ENCODE measurements at places on chromosomes 1 and 21.

DNA sequence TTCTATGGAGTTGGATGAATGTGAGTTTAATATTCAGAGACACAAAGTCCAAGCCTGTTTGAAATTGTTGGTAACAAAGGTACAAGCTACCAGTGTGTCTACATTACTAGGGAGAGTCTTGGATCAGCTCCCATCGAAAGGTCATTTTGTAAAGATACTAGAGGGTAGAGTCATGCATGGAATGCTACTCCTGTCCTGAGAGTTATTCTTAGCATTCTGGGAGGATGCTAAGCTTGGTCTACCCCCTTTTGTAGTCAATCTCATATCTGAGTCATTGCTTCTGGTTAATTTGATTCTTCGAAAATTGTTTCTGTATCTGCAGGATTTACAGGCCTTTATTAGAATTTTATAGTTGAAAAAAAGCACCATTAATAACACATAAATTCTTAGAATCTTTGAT, 240.2 kb downstream of the ST6GALNAC3 start:
- DNase-seq = no peak

- no peak for DNase-seq
Measured at GRCh38 chr21:20647607-20648006, 350.6 kb upstream of the NCAM2 start.

- no peak for DNase-seq
Measured at GRCh38 chr1:156801409-156802121, 15.1 kb downstream of the SH2D2A start.

GRCh38 chr1:88462488-88463261, 221.4 kb upstream of the PKN2 start:
- DNase-seq = peak; percentile 72

DNA sequence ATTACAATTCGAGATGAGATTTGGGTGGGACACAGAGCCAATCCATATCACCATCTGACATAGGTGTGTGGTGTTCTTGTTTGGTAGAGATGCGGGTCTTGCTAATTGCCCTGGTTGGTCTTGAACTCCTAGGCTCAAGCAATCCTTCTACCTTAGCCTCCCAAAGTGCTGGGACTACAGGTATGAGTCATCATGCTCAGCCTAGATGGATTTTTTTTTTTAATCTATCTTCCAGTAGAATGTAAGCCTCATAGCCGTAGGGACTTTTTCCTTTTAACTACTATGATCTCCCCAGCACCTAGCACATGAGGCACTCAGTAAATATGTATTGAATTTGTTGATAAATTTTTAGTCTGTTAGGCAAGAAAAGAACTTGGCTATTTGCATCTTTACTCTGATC, 94.6 kb upstream of the TENT5C start:
- DNase-seq = no peak

GRCh38 chr21:15437883-15438282, 291.9 kb upstream of the USP25 start:
- DNase-seq = no peak

GRCh38 chr1:216462066-216462775, 39.0 kb upstream of the USH2A start:
- no peak for DNase-seq

DNA sequence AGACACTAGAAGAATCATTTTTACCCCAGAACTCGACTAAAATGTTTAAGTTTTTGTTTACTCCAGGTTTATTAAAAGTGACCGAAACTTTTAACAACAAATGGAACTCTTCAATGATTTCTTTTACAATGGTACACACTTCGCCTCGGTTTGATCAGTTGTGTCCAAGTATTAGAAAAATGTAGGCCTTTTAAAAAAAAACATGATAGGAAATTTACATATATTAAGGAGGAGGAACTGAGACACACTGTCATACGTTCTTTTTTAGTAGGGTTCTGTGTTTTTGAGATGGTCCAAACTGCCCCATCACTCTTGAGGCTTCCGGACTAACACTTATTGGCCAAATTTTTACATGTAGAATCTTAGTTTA, 1.3 kb downstream of the PRDM2 start:
- no peak for DNase-seq

GRCh38 chr1:3320246-3321152, 134.0 kb upstream of the ARHGEF16 start:
- no peak for DNase-seq

DNA sequence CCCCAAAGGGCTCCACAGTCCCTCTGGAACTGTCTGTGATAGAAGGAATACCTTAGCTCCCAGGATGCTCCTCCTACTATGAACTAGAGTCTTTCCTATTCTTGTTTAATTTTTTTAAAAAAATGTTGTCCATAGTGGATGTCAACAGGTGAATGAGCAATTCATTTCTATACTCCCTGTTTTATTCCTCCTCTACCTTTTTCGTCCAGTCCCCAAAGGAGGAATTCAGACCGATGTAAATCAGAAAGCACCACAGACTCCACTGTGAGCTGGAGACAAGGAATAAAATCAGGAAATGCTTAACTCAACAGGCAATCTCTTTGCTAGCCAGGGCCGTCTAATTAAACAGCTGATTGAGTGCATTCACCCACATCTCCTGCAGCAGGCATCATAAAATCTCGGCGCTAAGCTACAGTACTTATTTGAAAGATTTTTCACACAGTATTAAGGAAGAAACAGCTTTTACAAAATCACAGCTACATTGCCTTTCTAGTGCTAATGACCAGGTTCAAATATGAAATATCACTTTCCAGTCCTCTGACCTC, 381.6 kb downstream of the SIPA1L2 start:
- DNase-seq = no peak

DNA sequence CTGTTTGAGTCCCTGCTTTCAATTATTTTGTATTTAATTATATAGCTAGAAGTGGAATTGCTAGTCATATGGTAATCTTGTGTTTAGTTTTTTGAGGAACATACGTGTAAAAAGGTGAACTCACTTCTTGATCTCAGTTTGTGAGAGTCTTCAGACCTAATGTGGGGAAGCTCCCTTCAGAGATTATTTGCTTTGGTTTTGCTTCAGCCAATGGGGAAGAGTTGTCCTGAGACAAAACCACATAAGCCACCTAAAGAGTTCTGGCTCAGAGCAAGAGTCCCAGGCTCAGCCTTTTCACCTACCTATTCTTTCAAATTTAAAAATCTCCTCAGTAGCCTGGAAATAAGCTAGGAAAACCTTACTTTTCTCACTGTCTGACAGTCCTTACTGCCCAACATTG, 138.4 kb downstream of the UCK2 start:
- no peak for DNase-seq

DNA sequence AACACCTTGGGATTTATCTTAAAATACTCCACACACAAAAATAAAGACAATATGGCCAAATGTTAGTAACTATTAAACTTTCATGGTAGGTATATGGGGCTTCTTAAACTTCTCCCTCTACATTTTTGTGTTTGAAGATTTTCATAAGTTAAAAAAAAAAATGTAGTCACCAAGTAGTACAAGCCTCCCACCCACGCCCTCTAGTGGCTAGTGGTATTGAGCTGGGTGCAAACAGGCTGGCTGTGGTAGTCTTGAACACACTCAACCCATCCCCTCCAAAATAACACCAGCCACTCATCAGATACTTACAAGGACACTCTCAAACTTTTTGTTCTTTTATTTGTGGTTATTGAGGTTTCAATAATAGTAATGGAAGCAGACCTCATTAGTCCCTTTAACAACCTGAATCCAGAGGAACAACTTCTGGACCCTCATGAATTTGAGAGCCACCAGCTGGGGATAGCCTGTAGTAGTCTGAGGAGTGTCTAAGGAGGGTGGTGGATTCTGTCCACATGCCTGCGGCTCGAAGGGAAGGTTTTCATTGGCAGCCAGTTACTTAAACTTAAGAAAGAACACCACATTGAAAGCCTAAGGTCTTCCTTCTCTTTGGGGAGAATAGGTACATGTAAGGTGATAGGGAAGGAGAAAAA, 15.6 kb downstream of the RD3 start:
- DNase-seq = peak; percentile 40

- DNase-seq = no peak
Measured at GRCh38 chr1:34867415-34867814, 7.9 kb upstream of the SMIM12 start.

DNA sequence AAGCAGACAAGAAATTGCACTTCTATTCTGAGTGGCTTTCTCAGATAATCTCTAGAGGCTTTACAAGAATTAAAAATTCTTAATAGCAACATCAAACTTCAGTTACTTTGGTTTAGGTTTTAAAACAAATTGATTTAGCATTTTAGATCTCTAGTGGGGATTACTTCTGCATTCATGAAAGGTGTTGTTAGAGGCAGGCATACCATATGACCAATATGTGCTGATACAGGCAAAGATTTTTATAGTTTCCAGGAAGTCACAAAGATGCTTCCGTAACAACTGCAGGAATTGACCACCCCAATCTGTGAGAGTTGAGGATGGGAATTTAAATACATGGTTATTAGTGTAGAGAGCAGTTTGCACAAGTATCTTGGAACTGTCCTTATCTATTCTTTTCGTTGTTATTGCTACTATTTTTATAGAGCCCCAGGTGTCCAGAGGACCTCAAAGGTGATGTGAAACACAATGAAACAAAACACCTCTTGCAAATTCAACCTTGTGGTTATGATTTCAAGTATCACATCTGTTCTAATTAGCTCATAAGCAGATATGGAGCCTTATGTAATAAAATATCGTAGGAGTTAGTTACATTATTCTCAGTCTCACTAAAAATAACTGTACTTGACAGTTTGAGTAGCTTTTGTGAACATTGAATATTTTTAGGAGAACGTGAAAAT, 512.7 kb upstream of the ADGRL4 start:
- DNase-seq = no peak

- DNase-seq = no peak
Measured at GRCh38 chr1:188615321-188615720, 1786.6 kb downstream of the PLA2G4A start.

DNA sequence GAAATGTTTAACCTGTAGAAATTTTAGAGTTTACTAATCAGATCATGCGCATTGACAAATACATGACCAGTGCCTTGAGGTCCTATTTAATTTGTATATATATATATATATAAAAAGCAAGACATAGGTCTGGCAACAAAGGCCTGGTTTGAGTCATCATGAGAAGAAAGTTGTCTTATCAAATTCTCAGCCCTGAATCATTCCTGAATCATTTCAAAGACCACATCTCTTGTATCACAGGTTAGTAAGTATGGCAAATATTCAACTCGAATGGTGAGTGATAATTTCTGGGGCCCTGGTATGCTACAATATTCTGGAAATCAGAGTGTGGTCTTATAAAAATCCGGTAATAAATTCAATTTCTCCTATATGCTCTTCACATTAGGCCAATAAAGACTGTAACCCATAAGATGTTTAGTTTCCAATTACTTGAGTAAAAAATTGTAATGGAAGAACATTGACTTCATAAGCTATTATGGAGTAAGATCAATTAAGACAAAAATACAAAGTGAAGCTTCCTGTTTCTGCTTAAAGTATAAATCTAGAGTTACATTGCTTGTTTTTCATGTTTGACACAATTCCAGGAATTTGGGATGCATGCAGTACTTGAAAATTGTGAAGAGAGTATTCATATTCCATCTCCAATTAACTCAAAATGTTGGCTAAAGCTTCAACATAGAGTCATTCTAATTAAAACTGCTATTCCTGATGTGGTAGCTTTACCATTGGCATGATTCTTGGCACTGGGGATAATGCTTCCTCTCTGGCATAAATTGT, 309.4 kb downstream of the BRINP3 start:
- no peak for DNase-seq

- DNase-seq = no peak
Measured at GRCh38 chr21:24716281-24716918, 890.9 kb downstream of the MRPL39 start.

GRCh38 chr1:10185759-10186158, 24.6 kb upstream of the KIF1B start:
- DNase-seq = no peak

GRCh38 chr1:219088778-219089557, 84.7 kb upstream of the LYPLAL1 start:
- DNase-seq = peak; percentile 21

GRCh38 chr1:37458551-37458950, 15.8 kb upstream of the ZC3H12A start:
- no peak for DNase-seq

DNA sequence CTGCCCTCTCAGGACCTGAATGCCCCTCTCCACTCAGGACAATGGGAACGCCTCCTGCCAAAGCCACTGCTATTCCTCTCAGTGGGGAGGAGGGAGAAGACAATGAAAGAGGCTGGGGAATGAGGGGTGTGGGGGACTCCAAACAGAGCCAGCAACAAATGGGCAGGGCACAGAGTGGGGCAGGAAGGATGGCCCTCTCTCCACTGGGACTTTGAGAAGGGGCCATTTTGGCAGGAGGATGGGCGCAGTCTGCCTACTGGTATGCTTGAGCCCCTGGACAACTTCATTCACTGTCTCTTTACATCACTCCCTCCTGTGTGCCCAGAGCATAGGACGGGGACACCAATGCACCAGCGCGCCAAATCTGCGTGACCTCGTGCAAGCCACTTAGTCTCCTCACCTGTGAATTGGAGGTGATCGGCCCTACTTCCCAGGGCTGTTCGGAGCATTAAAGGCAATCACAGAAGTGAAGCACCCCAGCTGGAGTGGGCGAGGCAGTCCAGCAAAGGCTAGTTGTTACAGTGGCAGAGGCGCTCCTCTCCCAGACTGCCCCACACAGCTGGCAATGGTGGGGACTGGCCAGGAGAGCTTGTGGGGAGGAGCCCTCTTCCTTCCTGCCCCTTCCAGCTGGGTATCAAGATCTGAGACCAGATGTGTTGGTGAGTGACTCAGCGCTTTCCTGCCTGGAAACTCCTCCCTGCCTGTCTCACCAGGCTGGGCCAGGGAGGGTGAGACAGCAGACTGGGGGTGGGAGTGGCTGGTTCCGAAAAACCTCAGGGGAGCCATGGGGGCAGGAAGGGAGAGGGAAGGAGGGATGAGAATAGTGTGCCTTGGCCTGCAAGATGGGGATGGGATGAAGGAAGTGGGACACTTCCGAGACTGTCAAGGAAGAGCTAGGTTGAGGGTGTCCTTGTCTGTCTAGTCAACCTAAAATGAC, 22.4 kb upstream of the SYNC start:
- DNase-seq = no peak

DNA sequence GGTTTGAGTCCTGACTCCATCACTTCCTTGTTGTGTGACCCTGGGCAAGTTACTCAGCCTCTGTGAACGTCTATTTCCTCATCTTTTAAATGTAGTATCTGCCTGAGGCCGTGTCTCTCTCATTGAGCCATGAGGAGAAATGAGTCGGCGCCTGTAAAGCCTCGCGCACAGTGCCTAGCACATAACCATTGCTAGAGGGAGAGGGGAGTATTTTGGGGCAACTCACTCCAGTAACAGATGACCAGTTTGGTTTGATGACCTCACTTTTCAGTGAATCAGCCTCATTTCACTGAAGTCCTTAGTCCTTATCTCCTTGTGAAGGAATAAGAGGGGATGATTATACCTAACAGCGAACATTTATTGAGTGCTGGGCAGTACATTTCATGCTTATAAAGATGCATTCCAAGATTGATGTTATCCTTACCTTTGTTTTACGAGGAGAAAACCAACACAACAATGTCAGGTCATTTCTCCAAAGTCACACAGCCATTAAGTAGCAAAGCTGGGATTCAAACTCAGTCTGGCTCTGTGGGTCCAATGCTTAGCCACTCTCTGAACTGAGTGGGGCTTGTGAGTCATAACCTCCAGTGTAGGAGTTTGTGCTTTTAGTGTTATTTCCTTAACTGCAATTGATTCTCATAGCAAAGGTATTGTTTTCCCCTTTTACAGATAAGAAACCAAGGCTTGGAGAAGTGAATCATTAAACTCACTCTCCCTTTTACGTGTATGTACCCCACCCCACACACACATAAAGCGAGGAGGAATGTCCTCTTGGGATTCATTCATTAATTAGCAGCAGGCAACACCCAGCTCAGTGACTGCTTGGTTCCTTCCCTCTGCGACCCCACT, 25.9 kb downstream of the KCNC4 start:
- DNase-seq = no peak

All from hippocampal formation (tissue), 2 donors.